ENCODE measurements at places on chromosomes 1 and 21. TPM values are rescaled to one million over a fixed set of nuclear protein-coding genes. Genes with fewer than 3 reads are reported as not detected.
A peak's percentile ranks its signal among the peaks of the same experiment; 100 is the strongest.

RAVER2 gene
- polyA plus RNA-seq, result 2.0 TPM

TMEM269 gene
- polyA plus RNA-seq, result 0.09 TPM

GRCh38 chr1:166588741-166589140, 250.5 kb upstream of the POGK start:
- no peaks in the 10 kb centered on the region for H3K4me1 ChIP-seq
- no peak for DNase-seq
- H3K27me3 ChIP-seq, result no peaks in the 10 kb centered on the region
- H3K4me3 ChIP-seq, result no peak overlapping the region
- H3K27ac ChIP-seq, result no peak overlapping the region

DNA sequence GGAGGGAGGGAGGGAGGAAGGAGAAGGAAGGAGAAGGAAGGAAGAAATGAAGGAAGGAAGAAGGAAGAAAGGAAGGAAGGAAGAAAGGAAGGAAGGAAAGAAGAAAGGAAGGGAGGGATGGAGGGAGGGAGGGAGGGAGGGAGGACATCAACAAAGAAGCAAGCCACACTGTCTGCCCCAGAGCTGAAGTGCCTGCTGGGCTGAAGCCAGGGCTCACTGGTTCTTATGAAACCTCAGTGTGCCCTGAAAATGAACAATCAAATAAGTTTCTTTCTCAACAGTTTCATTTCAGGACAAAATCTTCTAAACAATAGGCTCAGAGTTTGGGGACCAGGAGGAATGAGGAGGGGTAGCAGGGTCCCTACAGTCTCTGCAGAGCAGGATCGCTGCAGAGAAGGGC, 21.1 kb downstream of the ARHGEF19 start:
- H3K4me1 ChIP-seq, result peaks cover 3% of the 10 kb centered on the region
- no peak overlapping the region for H3K4me3 ChIP-seq
- DNase-seq, result no peak
- peaks cover 8% of the 10 kb centered on the region for H3K27me3 ChIP-seq

- H3K27me3 ChIP-seq, result no peaks in the 10 kb centered on the region
- peaks cover 3% of the 10 kb centered on the region for H3K36me3 ChIP-seq
- H3K4me3 ChIP-seq, result peak overlapping the region; percentile 85
Observed at GRCh38 chr21:14382486-14382834, 486 bp downstream of the HSPA13 start.

- peak overlapping the region; percentile 91 for H3K27ac ChIP-seq
- no peaks in the 10 kb centered on the region for H3K36me3 ChIP-seq
- DNase-seq, result peak; percentile 87
- peaks cover 36% of the 10 kb centered on the region for H3K4me1 ChIP-seq
- H3K4me3 ChIP-seq, result peak overlapping the region; percentile 90
Observed at GRCh38 chr1:56578138-56578962, 1.0 kb downstream of the PLPP3 start.

LSM10 gene
- polyA plus RNA-seq, result 65.1 TPM

DNA sequence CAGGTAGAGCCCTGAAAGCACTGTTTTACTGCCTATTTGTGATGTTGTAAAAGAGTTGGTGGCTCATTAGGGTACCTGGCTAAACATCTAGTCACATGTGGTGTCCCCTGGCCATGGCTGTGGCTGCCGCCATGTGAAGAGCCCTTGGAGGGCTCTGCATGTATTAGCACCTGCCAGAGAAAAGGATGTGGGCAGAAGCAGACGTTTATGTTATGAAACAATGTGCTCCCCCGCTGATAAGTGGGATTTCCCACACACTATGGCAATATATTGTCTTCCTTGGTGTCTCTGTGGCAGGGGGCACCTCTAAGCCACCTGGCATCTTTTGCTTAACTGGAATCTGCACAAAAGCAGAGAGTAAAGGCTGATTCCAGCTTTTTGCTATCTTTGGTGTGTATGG, 9.6 kb downstream of the TENT5C start:
- peaks cover 96% of the 10 kb centered on the region for H3K4me1 ChIP-seq
- H3K36me3 ChIP-seq, result no peaks in the 10 kb centered on the region
- H3K27me3 ChIP-seq, result no peaks in the 10 kb centered on the region
- DNase-seq, result peak; percentile 80
- no peak overlapping the region for H3K4me3 ChIP-seq

- no peak for DNase-seq
- no peak overlapping the region for H3K4me3 ChIP-seq
- H3K27ac ChIP-seq, result no peak overlapping the region
- H3K4me1 ChIP-seq, result no peaks in the 10 kb centered on the region
- H3K36me3 ChIP-seq, result no peaks in the 10 kb centered on the region
Observed at GRCh38 chr1:117646007-117646811, 40.4 kb downstream of the TENT5C start.

DNA sequence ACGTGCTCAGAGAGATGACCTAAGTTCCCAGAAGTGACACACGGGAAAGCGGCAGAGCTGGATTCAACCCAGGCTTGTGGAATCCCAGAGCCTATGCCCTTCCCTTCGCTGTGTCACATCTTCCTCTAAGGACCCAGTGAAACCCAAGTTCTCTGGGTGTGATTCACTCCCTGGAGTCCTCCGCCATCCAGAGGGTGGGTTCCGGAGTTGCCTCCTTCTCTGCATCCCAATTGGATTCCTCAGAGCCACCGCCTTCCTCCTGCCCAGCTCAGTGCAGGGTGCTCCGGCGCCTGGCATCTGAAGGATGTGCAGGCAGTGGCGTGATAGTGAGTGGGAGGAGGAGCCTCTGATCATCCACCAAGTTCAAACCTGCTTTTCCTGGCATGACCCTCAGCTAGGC, 20.7 kb upstream of the RCC2 start:
- peaks cover 18% of the 10 kb centered on the region for H3K27me3 ChIP-seq
- no peak overlapping the region for H3K4me3 ChIP-seq
- no peaks in the 10 kb centered on the region for H3K4me1 ChIP-seq
- no peaks in the 10 kb centered on the region for H3K36me3 ChIP-seq
- no peak overlapping the region for H3K27ac ChIP-seq

Measured in spleen (tissue), 13 donors.